Putamen (tissue), 1 donor: ENCODE measurements at places on chromosomes 13 and 19.

- no peak for DNase-seq
Measured at GRCh38 chr19:45150751-45151281, 10.0 kb downstream of the NKPD1 start.

- DNase-seq: no peak
Measured at GRCh38 chr19:4036576-4037300, 29.2 kb downstream of the PIAS4 start.

GRCh38 chr13:37179645-37180044, 74.2 kb upstream of the CSNK1A1L start:
- DNase-seq: no peak

DNA sequence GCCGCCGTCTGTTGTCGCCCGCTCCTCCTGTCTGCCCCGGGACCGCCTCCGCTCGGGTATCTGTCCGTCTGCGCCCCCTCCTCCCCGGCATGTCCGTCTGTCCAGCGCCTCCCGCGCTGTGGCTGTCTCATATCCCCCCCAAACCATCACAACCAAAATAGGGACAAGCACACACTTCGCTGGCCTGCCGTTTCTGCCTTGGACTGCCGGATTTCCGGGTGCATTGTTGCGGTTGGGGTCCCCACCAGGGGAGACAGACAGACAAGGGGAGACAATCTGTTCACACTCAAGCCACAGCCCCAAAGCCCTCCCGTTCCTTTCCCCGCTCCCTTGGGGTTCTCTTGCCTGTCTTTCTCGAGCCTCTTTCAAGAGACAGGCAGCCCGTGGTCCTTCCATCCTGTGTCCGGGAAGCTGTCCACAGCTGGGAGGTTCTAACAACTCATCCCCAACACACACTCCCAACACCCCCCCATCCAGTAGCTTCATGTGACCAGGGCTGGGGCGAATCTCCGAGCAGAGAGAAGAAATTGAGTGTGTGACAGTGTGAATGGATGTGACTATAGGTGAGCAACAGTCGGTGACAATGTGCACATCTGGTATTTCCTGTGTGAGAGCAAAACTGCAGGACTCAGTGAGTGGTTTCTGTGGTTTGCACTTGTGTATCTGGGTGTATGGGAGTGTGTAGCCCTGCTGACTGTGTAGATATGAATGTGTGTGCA, 16.5 kb upstream of the FOSB start:
- DNase-seq: no peak

DNA sequence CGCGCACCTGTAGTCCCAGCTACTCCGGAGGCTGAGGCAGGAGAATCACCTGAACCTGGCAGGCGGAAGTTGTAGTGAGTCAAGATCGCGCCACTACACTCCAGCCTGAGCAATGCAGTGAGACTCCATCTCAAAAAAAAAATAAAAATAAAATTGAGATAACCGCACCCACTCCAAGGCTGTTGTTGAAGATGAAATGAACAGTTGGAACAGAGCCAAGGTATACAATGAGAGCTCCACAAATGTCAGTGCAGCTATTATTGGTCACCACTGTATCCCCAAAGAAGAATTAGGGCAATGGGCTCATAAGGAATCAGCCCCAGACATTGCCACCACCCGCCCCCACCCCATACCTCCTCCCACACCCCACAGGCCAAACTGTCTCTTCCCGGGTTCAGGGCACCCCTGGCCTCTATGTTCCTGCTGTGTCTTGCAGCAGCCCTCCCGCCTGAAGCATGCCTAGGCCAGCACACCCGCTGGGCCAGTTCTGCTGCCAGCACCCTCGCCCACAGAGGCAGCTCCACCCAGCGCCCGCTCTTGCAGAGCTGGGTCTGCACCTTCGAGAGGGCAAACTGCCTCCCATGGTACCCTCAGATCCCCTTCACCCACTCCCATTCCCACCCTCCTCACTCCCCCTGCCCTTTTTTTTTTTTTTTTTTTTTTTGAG, 3.5 kb upstream of the S1PR5 start:
- no peak for DNase-seq

DNA sequence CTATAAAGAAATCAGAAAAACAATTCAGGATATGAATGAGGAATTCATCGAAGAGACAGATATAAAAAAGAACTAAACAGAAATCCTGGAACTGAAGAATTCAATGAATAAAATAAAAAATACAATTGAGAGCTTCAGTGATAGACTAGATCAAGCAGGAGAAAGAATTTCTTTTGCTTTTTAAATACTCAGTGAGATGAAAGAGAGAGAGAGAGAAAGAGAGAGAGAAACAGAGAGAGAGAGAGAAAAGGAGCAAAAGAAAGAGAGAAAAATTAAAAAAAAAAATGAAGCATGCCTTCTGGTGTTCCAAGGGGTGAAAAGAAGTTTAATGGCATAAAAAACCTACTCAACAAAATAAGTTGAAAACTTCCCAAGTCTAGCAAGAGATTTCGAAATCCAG, 22.0 kb upstream of the SLC7A9 start:
- no peak for DNase-seq

DNA sequence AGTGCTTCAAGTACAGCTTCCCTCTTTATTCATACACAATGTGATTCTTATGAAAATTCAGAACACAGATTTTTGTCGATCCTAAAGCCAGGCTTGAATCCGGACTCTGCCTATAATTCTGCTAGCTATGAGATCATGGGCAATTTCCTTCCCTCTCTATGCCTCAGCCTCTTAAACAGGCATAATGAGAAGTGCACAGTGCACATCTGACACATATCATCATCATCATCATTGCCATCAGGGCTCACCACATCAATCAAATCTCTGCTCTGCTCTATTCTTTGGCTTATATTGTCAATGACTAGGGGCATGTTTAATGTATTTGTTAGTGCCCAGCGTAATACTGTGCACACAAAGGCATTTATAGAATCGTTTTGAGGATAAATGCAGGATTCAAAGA, 269.1 kb downstream of the ABCC4 start:
- no peak for DNase-seq

- DNase-seq: no peak
Measured at GRCh38 chr13:27347211-27347772, 76.7 kb downstream of the RASL11A start.

DNA sequence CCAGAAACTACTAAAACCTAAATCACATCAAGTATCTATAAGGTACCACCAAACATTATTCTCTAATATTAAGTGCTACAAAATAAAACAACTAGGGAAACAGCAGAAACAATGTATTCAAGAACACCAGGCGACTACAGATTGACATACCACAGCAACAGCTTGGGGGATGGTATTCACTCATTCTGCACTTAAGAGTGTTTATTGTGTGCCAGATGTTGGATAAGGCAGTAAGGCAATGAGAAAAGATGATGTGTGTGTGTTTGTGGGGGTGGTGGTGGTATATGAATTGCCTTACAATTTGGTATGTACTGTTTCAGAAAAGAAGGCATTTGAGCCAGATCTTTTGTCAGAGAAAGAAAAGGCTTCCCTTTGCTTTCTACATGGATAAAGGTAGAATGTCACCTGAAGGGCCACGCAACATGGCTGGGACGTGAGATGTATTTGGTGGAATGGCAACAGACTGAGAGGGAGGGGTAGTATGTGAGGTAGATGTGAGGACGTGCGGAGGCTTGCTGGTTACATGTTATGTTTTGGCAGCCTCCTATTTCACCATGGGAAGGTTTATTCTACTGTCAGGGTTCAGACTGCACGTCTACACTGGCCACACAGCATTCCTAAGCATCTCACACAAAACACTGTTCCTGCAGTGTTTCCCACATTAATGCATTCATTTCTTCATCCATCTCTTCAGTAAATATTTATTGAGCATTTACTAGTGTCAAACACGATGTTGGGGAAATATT, 300.7 kb downstream of the KLF12 start:
- no peak for DNase-seq

DNA sequence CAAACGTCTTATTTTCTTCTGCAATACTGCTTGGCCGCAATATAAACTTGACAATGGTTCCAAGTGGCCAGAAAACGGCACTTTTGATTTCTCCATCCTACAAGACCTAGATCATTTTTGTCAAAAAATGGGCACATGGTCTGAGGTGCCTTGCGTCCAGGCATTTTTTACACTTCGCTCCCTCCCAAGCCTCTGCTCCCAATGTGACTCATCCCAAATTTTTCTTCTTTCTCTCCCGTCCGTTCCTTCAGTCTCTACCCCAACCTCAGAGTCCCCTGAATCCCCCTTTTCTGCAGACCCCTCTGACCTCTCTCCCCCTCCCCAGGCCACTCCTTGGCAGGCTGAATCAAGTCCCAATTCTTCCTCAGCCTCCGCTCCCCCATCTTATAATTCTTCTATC, 14.3 kb upstream of the OR10H1 start:
- DNase-seq: no peak

DNA sequence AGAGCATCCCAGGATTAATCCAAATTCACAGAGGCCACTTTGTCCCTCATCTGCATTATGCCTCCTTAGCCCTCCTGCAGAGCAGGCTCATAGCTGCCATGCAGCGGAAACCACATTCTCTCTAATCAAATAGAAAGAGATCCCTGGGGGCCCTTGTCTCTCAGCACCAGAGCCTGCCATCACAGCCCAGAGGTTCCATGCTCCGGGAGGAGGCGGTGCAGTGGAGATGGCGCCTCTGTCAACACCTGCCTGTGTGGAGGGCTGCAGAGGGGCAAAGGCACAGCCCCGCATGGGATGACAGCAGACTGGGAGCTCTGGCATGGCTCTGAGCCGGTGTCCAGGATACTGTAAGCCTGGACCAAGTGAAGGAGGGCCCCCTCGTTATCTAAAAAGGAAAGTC, 111.3 kb downstream of the SLC7A1 start:
- DNase-seq: no peak

GRCh38 chr13:75521956-75522355, 15.7 kb downstream of the COMMD6 start:
- DNase-seq: no peak

DNA sequence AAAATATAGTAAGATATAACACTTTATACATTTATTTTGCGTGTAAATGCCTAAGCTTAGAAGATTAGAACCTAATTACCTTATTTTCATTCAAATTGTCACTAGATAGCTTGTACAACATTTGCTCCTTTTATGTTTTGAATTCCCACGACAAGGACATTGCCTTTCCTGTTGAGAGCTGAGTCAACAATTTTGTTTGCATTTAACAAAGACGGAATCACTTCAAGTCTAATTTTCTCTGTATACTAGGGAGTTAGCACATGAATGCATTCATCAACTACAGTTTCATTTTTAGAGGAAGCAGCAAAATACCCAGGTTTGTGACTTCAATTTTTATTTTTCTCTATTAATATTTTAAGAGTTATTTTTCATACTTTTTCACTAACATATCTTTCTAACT, 48.7 kb upstream of the PCCA start:
- no peak for DNase-seq

- no peak for DNase-seq
Measured at GRCh38 chr13:45257638-45258333, 56.9 kb upstream of the KCTD4 start.
